Stimulated activated CD8-positive, alpha-beta memory T cell treated with anti-CD3 and anti-CD28 coated beads, Interleukin-7, amount 100 ng/mL, for 1 hour (primary cell): ENCODE measurements at places on chromosomes 1 and 21.

DNA sequence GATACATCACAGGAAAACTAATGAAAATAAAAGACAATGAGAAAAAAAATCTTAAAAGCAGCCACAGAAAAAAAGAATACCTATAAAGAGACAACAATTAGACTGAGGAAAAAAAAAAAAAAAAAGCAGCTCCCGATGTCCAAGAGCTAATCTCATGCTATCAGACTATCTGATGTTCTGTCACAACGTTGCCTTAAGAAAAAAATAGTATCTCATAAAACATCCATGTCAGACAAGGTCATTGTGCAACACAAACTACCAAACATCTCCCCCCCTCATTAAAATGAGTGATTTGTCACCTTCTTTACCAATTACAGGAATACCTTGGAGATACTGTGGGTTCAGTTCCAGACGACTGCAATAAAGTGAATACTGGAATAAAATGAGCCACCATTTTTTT is 68.9 kb downstream of the ZNF644 start:
- no peak for DNase-seq

GRCh38 chr21:26020510-26020909 is 150.1 kb downstream of the APP start:
- no peak for DNase-seq

GRCh38 chr1:76607717-76608116 is 259.6 kb upstream of the ST6GALNAC5 start:
- no peak for DNase-seq

DNA sequence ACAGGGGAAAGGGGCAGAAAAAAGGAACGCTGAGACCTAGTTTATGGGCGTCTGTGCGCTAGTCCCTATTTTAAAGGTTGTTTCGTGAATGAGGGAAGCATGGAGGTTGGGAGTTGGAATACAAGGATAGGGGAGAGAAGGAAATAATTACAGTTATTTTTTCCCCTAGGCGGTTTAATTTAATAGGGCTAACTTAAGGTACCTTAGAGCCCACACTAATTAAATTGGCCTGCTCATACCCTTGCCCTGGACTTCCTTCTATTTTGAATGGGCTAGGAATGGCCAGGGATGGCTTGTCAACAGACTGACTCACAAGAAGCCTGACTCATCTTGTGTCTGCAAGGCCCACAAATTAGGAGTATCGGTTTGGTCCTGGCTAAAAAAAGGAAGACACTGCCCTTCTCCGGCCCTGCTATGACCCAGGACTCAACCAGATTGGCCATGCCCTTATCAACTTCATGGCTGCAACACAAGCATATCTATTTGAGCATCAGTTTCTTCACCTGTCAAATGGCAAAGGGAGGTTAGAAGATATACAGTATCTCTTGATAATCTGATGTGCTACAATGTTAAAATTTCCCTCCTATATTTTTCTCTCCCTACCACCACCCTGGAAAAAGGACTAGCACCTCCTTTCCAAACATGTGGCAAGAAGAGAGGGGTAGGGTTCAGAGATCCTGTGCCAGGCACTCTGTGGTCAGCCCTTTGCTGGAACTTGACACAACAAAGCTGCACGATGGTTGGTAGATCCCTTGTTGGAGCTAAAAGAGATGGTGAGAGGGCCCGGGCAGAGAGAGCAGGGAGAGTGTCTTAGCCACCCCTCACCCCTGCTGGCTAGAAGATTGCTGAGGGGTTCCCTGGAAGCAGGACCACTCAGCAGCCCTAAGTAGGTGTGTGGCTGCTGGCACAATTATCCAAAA is 2.2 kb upstream of the SSBP3 start:
- DNase-seq: no peak

- DNase-seq: no peak
Measured at GRCh38 chr1:5690291-5690690, 301.9 kb downstream of the NPHP4 start.

GRCh38 chr1:12177999-12178441 is 11.2 kb downstream of the TNFRSF1B start:
- DNase-seq: peak; percentile 92

DNA sequence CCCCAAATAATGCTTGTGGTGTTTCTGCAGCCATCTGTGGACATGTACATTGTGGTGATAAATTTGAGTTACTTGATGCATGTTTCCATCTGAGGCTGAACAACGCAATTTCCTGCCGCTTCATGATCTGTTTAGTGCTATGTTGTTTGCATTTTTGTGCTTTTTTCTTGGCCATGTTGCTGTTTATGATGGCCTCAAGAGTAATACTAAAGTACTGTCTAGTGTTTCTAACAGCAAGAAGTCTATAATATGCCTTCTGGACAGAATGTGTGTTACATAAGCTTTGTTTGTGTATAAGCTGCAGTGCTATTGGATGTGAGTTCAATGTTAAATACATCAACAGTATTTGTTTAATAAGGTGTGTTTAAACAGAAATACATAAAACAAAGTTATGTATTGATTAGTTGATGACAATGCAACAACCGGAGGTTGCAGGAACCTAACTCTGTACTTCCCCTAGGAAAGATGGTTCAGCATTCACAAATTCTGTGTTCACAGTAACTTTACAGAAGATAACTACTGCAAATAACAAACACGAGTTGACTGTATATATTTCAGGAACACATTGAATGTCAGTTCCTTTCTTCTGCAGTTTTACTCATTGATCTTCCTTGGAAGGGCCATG is 114.8 kb upstream of the USP24 start:
- no peak for DNase-seq

DNA sequence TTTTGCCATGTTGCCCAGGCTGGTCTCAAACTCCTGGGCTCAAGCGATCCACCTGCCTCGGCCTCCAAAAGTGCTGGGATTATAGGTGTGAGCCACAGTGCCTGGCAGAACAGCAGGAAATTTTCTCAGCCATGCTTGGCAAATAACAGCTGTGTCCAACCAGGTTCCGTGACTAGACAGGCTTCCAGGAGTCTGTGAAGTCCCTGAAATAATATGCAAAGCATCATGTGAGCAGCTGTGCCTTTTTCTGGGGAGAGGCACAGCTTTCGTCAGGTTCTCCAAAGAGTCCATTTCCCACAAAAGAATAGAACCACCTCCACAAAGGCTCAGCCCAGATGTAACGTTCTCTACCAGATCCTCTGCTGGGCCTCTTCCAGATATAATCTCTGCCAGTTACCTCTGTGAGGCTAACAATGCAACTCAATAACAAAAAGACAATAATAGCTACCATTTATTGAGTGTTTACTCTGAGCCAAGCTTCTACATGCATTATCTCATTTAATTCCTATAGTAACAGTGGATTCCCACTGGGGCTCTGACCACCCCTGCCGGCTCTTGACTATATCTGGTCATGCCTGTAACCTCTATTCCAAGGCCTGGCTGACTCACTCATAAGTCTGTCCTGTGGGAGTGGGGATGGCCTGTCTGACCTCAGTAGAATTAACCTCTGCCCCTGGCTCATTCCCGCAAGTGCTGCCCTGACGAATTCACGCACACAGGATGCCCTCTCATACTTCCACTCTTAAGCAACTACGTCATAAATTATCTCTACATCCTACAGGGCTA is 4.0 kb upstream of the NKAIN1 start:
- DNase-seq: no peak

DNA sequence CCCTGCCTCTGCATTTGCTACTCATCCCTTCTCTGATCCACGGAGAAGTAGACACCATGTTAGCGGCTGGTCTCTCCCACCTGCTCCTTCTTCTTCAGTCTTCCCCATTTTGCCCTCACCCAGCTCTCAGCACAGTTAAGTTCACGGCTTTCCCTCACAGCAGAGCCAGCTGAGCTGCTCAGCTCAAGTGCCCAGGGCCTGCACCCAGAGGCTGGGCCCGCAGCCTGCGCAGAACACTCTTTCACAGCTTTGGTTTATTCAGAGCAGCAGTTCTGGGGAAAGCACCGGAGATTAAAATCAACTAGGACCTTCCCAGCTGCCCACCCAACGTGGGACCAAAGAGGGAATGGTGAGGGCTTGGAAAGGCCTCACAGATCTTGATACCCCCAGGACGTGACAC is 38.3 kb upstream of the RGS16 start:
- no peak for DNase-seq

- DNase-seq: no peak
Measured at GRCh38 chr1:45922813-45923212, 119.4 kb downstream of the MAST2 start.

- DNase-seq: no peak
Measured at GRCh38 chr1:230832476-230832875, 35.8 kb downstream of the C1orf198 start.

GRCh38 chr21:29462479-29462878 is 163.8 kb downstream of the BACH1 start:
- DNase-seq: no peak

DNA sequence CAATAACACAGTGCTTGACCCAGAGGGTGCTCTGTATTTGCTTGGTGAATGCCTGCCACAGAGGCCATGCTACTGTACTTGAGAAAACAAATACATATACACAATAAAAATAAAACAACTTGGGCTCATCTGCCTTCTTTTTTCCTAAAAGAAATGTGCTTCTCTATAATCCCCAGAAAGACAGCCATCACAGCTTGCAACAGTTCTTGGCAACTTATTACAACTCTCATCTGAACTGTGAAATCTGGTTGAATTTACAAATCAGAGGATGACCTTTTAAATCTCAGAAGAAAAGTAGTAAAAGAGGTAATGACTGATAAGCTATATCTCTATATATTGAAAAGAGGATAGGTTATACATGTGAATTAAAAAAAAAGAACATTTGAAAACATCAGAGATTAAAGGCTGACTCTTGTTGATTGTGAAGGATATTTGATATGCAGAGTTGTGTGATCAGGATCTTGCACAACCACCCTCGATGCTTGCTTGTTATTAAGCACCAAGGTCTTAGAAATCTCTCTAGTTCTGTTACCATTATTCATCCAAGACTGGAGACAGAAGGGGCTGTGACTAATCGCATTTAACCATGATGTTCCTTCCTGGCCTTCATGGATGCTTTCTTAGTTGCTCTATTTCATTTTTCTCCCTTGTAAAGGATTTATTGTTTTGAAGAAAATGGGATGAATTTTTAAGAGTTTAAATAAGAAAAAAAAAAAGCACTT is 213.4 kb downstream of the APP start:
- no peak for DNase-seq

DNA sequence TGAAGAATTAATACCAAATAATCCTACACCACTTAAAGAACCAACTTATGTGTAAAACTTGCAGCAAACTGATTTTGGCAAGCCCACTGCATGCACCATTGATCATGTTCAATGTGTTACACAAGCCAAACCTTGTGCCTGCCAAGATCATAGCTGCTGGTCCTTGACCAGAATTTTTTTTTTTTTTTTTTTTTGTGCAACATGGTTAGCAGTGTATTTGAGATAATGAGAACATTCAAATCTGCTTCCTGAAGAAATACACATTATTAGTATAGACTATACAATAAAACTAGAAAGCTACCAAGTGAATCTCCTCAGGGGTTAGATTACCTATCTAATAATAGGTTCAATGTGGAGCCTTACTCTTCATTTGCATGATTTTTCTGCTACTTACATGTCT is 421.0 kb downstream of the MRPL39 start:
- DNase-seq: no peak

DNA sequence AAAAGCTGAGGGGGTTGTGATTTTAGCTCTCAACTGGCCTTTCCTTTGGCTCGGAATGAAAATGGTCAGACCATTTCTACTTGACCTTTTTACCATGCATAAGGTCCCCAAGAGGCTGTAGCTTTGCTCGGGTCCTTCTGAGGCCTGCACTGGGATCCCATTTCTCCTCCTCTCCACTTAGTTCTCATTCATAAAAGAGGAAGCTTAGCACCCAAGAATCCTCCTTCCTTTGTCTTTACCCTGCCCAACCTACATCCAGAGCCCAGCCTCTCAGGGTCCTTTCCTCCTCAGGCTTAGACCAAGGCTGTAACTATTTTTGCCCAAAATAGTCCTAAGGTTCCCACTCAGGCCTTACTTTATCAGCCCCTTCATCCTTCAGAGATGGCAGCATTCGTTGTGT is 6.0 kb upstream of the SLC27A3 start:
- DNase-seq: no peak

DNA sequence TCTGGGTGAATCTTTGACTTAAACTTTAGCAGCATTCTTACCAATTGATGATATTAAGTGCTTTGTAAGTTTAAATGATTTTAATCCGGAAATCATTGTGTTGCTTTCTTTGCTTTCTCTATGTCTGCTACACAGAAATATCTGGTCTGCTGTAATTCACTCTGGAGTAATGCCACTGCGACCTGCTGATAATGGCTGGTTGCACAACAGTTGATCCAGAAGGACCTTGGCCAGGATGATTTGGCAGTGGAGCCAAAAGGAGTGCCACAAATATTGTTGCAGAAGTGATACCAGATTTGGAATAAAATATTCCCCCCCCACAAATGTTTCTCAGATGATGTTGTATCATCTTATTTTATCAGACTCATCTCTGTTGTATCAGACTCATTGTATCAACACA is 2063.9 kb downstream of the MRPL39 start:
- DNase-seq: no peak

DNA sequence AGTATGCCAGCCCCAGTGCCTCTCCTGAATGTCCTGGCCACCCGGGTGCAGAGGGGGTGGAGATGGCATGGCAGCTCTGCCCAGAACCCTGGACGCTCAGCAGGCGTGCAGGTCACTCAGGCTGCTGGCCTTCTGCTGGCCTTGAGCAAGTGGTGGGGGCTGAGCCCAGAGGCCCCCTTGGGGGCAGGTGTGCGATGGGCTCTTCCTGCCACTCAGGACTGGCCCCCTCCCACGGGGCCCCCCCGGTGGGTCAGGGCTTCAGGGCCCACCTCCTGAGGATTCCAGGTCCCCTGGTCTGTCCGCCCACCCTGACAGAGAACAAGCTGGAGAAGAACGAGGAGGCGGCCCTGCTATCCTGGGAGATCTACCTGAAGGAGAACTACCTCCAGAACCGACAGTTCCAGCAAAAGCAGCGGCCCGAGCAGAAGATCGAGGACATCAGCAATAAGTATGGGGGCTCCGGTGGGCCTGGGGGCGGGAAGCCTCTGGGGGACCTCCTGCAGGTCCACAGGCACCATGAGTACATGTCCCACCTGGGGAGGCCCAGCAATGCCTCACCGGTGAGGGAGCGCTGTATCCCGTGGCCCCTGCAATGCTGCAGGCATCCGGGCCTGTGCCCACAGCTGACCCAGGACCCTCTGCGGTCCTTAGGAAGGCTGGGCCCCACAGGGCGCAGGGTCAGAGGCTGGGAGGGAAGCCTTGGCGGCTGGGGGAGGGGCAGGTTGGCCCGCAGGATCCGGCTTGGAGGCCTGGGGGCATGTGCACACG is 37.0 kb upstream of the LRRC3 start:
- no peak for DNase-seq

DNA sequence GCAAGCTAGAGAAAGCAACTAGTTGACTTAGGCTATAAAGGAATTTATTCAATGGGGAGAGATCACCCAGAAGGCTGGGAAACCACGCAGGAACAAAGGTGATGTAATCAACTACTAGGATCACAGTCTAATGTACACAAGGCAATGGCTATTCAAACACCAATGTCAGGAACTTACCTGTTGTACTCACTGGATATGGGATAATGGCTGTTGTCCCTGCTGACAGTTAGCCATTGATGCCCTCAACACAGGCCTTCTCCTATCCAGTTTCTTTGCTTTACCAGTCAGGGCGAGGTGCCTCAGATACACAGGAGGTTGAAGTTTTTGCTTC is 32.3 kb downstream of the C21orf91 start:
- DNase-seq: no peak

GRCh38 chr1:113190078-113190477 is 117.1 kb downstream of the LRIG2 start:
- DNase-seq: no peak
